ENCODE measurements at places on chromosomes 6 and 20.
A peak's percentile ranks its signal among the peaks of the same experiment; 100 is the strongest.

GRCh38 chr20:50269091-50270033, 78.7 kb downstream of the CEBPB start:
- no peak for DNase-seq

GRCh38 chr6:46058951-46059350, 43.3 kb upstream of the CLIC5 start:
- no peak for DNase-seq

DNA sequence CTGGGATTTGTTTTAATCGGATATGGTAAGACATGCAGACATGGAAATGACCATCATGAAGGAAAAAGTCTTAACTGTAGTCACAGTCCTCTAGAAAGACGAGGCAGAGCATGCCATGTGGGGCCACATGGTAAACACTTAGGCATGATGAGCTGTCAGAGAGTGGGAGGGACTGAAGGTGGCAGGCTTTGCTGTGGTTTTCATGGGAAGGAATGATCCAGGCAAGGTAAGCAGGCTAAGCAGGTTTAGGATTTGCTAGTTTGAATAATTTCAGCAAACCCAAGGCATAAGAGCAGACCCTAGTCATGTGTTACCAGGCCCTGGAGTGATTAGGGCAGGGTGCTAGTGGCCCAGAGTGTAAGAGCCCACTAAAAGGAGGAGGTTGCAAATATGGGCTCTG, 47.2 kb upstream of the STMND1 start:
- no peak for DNase-seq

GRCh38 chr6:51706086-51706485, 381.3 kb downstream of the PKHD1 start:
- no peak for DNase-seq

- no peak for DNase-seq
These were observed 27.3 kb downstream of the PRSS35 start for GRCh38 chr6:83539678-83540077.

GRCh38 chr6:46704562-46704961, 16.9 kb downstream of the TDRD6 start:
- peak; percentile 13 for DNase-seq

All from activated CD4-positive, alpha-beta T cell treated with anti-CD3 and anti-CD28 coated beads, Interleukin-2, amount 50 U/mL, for 16 hours (primary cell).